ENCODE measurements at places on chromosomes 7 and 10.
A peak's percentile ranks its signal among the peaks of the same experiment; 100 is the strongest.

GRCh38 chr10:77746047-77746707 lies 108.6 kb upstream of the KCNMA1 start:
- DNase-seq, result no peak

- DNase-seq, result peak; percentile 72
Measured at GRCh38 chr7:149624006-149624405, 126.4 kb upstream of the ZNF746 start.

GRCh38 chr10:11530806-11531205 lies 80.6 kb downstream of the USP6NL start:
- no peak for DNase-seq

GRCh38 chr7:22826593-22826992 lies 3.9 kb upstream of the TOMM7 start:
- DNase-seq, result no peak

DNA sequence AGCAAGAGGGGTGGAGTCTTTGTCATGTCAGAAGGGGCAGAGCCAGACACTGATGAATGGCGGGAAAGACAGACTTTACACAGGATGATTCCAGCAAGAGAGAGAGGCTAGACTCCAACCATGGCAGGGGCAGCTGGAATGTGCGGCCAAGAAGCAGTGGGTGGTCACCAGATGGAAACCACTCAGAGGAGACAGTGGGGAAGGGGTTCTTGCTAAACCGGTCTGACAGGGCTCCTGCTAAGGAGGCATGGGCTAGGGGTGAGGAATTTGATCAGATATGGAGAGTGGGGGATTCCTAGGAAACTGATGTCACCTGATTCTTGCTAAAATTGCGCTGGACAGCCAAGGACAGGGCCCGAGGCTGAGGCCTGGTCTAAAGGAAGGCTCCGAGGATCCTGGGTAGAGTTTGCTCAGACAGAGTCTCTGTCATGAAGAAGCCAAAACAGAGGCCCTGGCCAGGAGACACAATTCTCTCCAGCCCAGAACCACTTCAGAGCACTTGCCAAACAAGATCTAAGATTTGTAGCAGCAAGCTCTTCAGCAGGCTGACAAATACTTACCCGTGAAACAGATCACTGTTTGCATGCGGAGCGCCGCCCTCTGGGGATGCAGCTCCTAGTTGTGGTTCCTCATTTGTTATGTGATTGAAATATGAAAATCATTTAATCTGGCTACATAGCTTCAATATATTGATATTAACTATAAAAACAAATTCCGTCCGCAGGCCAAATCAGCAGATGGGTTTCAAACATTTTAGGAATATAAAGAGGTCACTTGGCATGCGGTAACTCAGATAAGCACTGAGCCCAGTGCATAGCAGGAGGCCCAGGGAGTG lies 377.0 kb downstream of the TCERG1L start:
- no peak for DNase-seq

- no peak for DNase-seq
Measured at GRCh38 chr10:56316603-56317002, 44.5 kb downstream of the ZWINT start.

- DNase-seq, result no peak
Measured at GRCh38 chr7:4052130-4052529, 630.0 kb upstream of the FOXK1 start.

DNA sequence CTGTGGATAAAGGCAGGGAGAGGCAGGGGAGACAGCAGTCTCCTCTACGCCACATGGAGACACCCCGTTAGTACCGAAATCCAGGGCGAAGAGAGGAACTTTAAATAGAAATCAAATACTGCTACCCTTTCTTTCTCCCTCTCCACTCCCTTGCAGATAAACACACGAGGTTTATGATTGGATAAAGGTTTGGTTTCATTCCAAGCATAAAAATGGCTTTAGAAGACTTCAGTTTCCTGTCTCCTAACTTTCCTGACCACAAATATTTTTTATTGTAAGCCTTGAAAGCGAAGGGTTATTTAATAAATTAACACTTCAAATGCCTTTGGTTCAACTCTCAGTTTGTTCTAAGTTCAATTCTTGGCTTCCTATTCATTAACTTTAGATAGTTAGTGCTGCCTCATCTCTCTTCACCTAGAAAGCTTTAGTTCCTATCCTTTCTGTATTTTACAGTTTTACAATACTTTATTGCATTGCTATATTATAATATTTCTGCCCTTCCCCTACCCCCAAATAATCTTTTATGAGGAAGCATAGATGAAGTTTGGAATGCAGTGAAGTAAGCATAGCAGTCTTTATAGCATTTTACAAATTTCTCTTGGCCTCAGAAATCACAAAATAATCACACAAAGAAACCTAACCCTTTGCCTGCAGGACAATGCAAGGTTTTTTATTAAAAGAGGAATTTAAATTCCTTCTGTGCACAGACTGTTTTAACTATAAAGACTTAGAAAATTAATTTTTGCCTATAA lies 31.5 kb upstream of the ARID5B start:
- no peak for DNase-seq

GRCh38 chr10:102549549-102549948 lies 45.8 kb downstream of the SUFU start:
- DNase-seq, result no peak

- no peak for DNase-seq
Measured at GRCh38 chr10:28997734-28998133, 291.1 kb upstream of the LYZL1 start.

DNA sequence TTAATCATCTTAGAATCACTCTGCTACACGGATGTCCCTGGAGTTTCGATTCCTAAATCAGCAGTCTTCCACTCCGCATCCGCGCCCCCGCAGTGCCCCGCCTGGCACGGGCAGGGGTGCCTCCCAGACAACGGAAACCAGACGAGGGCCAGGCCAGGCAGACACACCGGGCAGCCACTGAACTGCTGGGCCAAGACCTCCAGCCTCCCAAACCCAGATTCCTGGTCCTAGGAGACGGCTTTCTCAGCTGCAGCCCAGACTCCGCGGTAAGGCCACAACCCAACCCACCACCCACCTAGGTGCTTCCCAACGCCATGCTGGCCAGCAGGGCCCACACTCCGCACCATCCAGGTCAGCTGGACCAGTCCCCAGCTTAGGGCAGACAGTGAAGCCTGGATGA lies 33.2 kb downstream of the MAD1L1 start:
- DNase-seq, result peak; percentile 48

GRCh38 chr10:71643904-71644303 lies 75.7 kb downstream of the C10orf105 start:
- DNase-seq, result no peak

DNA sequence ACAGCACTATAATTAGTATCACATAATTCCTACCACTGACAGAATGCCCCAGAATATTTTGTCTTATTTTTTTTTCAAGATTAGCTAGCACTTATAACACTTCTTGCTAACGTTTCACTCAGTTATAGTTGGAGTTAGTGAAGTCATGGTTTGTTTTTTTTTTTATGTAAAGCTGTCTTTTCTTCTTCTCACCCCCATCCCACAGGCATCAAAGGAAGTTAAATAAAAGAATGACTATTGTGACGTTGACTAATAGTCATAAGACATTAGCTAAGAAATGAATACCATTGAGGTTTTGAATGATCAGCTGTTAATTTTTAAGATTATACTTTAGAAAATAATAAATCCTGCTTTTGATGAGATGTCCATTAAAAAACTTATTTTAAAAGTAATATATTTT lies 498.3 kb downstream of the GFRA1 start:
- DNase-seq, result no peak

DNA sequence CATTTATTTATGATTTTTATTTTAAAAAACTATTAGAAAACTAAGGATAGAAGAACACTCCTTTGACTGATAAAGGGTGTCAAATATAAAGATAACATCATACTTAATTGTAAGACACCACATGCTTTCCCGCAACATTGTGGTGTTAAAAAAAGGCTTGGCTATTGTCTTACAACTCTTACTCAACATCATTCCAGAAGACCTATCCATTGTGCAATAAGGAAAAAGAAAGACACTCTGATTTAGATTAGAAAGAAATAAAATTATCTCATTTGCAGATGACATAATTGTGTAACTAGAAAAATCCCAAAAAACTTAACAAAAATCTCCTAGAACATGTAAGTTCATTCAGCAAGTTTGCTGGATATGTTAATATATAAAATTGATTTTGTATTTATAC lies 296.7 kb upstream of the GNAI1 start:
- no peak for DNase-seq

GRCh38 chr10:124131172-124131571 lies 37.8 kb upstream of the CHST15 start:
- no peak for DNase-seq

- peak; percentile 83 for DNase-seq
Measured at GRCh38 chr7:157278791-157279724, 57.7 kb upstream of the DNAJB6 start.

- no peak for DNase-seq
Measured at GRCh38 chr10:82496114-82496513, 621.1 kb downstream of the NRG3 start.

GRCh38 chr7:108818742-108819141 lies 249.1 kb downstream of the DNAJB9 start:
- DNase-seq, result no peak

All from upper lobe of right lung (tissue), 1 donor.